ENCODE measurements at places on chromosomes 13 and 19. TPM values are rescaled to one million over a fixed set of nuclear protein-coding genes. Genes with fewer than 3 reads are reported as not detected.

DNA sequence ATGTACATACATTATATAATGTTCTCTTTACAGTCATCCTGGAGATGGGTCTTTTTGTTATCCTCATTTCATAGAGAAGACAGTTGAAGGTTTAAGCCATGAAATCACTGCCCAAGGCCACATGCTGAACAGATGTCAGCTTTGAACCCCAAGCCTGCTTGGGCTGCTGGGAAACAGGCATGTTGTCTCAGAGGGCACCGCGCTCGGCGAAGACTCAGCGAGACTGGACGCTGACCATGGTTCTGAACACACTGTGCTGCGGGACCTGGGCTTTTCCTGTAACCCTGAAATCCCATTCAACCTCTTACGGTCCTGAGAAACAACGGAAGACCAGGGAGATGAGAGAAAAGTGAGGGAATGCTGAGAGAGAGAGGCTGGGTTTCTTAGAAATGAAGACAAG lies 27.3 kb downstream of the LRFN3 start:
- H3K36me3 ChIP-seq, result no peaks in the 10 kb centered on the region
- H3K4me3 ChIP-seq, result no peak overlapping the region
- H3K4me1 ChIP-seq, result no peaks in the 10 kb centered on the region
- H3K27ac ChIP-seq, result no peak overlapping the region
- H3K27me3 ChIP-seq, result peaks cover 58% of the 10 kb centered on the region
- DNase-seq, result peak; percentile 72

DNA sequence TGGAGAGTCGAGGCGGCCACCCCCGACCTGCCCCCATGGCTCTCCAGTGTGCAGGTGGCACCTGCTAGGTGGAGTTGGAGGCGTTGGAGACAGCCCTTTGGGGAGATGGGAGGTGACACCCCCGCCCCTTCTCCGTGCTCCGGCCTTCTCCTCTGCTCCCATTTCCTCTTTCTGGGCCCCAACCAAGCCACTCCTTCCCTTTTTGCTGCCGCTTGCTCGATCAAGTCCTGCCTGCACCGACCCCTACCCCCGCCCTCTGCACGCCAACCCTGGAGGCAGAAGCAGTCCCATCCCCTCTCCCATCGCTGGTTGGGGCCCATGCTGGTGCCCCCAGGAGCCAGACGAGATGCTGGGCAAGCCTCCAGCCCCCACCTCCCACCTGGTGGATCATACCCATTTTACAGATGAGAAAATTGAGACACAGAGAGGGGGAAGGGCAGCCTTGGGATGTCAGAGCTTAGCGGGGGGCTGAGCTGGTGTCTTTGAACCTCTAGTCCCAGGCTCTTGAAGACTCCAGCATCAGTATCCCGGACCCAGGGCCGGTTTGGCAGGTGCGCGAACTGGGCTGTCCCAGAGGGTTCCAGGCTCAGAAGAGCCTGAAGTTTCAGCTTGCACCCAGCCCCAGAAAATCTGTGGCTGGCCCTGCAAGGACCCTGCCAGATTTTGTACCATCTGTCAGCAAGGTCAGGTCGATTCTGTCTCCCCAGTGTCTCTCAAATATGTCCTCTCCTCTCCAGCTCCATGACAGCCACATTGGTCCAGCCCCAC lies 10.3 kb downstream of the GNA15 start:
- no peak overlapping the region for H3K4me3 ChIP-seq
- no peaks in the 10 kb centered on the region for H3K4me1 ChIP-seq
- H3K36me3 ChIP-seq, result no peaks in the 10 kb centered on the region
- no peak for DNase-seq
- H3K27me3 ChIP-seq, result peaks cover 19% of the 10 kb centered on the region

GRCh38 chr19:48455171-48455907 lies at the start of gene KCNJ14:
TSS of gene KCNJ14 (plus strand) at chr19:48455574. CDS start at chr19:48461725, 6,151 bp downstream.
- H3K4me3 ChIP-seq, result no peak within 1 kb of the TSS
- no peak for DNase-seq
- H3K27ac ChIP-seq, result peak within 1 kb of the TSS; percentile 57
- peaks cover 13% of the 10 kb centered on the region for H3K4me1 ChIP-seq
- no peaks in the 10 kb centered on the region for H3K36me3 ChIP-seq

The IGFLR1 gene
- total RNA-seq, result 6.3 TPM

The S1PR5 gene
- total RNA-seq, result 1.1 TPM

GRCh38 chr13:69524459-69525150 lies 583.0 kb upstream of the ATXN8OS start:
- H3K36me3 ChIP-seq, result no peaks in the 10 kb centered on the region
- H3K27me3 ChIP-seq, result no peaks in the 10 kb centered on the region
- DNase-seq, result no peak
- no peaks in the 10 kb centered on the region for H3K4me1 ChIP-seq

The DIAPH3 gene
- 17.3 TPM for total RNA-seq

The ZNF561 gene
- 57.7 TPM for total RNA-seq

The ZNF626 gene
- total RNA-seq, result 18.9 TPM

DNA sequence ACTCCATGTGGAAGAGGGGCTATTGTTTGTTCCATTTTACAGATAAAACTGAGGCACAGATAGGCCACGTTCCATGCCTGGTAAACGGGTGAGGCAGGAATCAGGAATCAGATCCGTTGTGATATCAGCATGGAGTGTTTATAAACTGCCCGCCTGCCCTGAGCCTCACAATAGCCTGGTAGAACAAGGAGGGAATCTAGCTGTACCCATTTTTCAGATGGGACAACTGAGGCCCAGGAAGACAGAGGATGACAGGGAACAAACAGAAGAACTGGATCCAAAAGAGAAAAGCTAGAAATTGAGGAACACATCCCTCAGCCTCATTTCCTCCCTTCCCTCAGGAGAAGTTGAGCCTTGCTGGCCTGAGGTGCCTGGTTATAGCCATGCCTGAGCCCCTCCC lies 32.5 kb downstream of the CERS4 start:
- no peak overlapping the region for H3K27ac ChIP-seq
- H3K4me1 ChIP-seq, result peaks cover 23% of the 10 kb centered on the region
- no peak for DNase-seq
- peaks cover 7% of the 10 kb centered on the region for H3K36me3 ChIP-seq
- no peak overlapping the region for H3K4me3 ChIP-seq
- H3K27me3 ChIP-seq, result no peaks in the 10 kb centered on the region

The ZIM2 gene
- total RNA-seq, result not detected

The SLC6A16 gene
- total RNA-seq, result 7.4 TPM

DNA sequence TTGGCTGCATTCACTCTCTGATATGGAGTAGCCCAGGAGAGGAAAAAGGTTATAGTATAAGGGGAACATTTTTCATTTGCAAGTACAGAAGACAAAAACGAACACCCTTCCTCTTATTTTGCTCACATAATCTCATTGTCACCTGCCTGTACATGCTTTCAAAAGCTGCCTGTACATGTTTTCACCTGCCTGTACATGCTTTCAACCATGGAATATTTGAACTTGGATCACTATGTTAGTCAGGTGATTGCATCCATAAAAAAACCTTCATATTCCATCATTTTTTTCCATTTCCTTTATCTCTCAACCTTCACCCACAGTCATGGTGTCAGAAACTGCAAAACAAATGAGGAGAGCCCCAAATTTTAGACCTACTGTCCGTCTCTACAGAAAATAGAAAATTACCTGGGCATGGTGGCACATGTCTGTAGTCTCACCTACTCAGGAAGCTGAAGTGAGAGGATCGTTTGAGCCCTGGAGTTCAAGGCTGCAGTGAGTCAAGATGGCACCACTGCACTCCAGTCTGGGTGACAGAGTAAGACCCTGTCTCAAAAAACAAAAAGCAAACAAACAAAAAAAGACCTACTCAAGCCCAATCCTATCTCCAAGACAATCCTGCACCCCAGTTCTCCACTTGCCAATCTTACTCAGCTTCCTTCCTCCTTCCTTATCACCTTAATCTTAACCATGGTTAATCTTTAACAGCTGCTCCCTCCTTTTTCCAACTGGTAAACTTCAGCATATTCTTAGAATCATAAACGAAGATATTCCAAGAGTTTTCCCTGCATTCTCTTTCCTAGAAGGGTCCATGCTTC lies 11.6 kb downstream of the IGFL2 start:
- H3K4me1 ChIP-seq, result no peaks in the 10 kb centered on the region
- no peak overlapping the region for H3K4me3 ChIP-seq
- H3K27ac ChIP-seq, result no peak overlapping the region
- peaks cover 29% of the 10 kb centered on the region for H3K27me3 ChIP-seq
- no peak for DNase-seq
- H3K36me3 ChIP-seq, result peaks cover 4% of the 10 kb centered on the region

DNA sequence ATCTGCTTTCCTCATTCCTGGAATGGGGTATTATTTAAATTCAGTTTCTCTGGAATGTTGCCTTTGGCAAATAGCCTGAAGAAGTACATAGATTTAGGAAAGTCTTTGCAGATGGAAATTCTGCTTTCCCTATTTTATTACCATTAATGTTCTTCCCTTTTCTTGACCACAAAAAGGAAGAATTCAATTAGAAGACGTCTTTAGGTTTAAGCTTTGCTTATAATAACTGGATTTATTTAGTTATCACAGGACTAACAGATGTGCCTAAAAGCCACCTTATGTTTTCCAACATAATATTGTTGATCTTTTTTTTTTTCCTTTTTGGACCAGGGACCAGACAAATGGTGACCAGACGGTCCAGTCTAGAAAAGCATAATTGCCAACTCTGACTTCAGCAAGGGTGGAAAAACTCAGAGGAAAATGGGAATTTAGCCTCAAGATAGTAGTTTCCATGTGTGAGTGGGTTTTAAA lies 210.1 kb upstream of the SPRY2 start:
- peaks cover 31% of the 10 kb centered on the region for H3K4me1 ChIP-seq
- H3K27me3 ChIP-seq, result no peaks in the 10 kb centered on the region
- H3K36me3 ChIP-seq, result no peaks in the 10 kb centered on the region
- no peak overlapping the region for H3K4me3 ChIP-seq
- no peak for DNase-seq

The CLDND2 gene
- 1.1 TPM for total RNA-seq

DNA sequence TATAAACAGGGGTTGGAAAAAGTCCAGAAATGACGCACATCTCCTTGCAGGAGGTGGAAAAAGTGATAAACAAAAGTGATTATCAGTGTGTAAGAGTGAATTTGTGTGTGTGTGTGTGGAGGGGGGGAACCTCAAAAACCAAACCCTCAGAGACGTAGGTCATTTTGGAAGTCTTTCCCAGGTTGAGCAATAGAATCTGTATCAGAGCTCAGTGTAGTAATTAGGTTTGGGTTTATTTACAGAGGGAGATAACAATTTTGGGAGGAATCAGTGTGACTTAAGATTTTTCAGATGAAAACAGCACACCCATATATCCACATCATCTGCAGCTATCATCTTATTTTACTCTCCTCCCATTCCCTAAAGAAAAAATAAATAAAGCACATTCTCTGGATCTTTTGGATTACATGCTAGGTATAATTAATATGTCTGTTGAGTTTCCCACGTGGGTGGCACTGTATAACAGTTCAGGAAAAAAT lies 406.4 kb downstream of the FGF9 start:
- no peak overlapping the region for H3K27ac ChIP-seq
- H3K4me1 ChIP-seq, result no peaks in the 10 kb centered on the region
- H3K27me3 ChIP-seq, result no peaks in the 10 kb centered on the region
- H3K4me3 ChIP-seq, result no peak overlapping the region

DNA sequence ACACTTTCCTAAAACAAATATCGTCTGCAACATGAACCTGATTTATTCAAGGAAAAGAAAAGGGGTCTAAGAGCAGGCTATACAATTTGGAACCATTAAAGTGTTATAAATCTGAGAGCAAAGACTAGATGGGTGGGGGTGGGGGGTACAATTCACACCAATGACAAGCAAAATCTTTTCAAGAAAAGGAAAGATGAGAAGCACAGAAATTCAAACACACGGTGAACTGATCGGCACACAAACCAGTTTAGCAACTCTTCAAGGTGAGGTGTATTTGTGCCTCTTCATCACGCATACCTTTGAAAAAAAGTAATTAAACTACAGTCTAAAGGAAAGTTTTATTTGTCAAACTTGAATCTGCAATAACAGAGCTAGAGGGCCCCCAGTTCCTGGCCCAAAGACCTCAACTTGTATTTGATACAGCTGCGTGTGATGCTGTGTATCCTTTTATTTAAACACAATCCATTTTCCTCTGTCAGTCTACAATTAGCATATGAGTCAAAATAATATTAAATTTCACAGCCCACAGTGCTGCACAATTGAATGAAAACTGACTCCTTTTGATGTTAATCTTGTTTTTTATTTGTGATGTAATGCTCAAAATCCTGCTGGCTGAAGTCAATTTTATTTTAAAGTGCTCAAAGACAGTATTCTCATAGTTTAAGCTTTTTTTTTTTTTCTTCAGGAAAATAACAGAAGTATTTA lies 14.2 kb downstream of the EFNB2 start:
- DNase-seq, result no peak
- H3K36me3 ChIP-seq, result peaks cover 10% of the 10 kb centered on the region
- H3K4me3 ChIP-seq, result no peak overlapping the region
- no peak overlapping the region for H3K27ac ChIP-seq

The ZNF563 gene
- 2.4 TPM for total RNA-seq

The FBXO27 gene
- total RNA-seq, result 4.9 TPM

- peaks cover 21% of the 10 kb centered on the region for H3K4me1 ChIP-seq
- no peak for DNase-seq
- no peak overlapping the region for H3K4me3 ChIP-seq
- H3K27ac ChIP-seq, result peak overlapping the region; percentile 50
These were observed 7.0 kb downstream of the MOB3A start for GRCh38 chr19:2089001-2089711.

DNA sequence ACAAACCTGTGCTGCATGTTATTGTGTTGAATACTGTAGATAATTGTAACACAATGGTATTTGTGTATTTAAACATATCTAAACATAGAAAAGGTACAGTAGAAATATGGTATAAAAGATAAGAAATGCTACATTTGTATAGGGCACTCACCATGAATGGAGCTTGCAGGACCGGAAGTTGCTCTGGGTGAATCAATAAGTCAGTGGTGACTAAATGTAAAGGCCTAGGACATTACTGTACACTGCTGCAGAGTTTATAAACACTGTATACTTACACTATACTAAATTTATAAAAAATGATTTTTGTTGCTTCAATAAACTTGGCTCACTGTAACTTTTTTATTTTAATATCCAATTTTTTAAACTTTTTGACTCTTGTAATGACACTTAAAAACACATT lies 34.4 kb downstream of the LMO7 start:
- no peak overlapping the region for H3K4me3 ChIP-seq
- no peaks in the 10 kb centered on the region for H3K27me3 ChIP-seq
- no peak for DNase-seq
- H3K36me3 ChIP-seq, result no peaks in the 10 kb centered on the region

GRCh38 chr13:23159760-23160637 lies 20.8 kb upstream of the SGCG start:
- DNase-seq, result peak; percentile 17
- peaks cover 5% of the 10 kb centered on the region for H3K36me3 ChIP-seq
- H3K27me3 ChIP-seq, result peaks cover 39% of the 10 kb centered on the region
- H3K27ac ChIP-seq, result no peak overlapping the region

- no peak for DNase-seq
- peak overlapping the region; percentile 7 for H3K4me3 ChIP-seq
- H3K36me3 ChIP-seq, result peaks cover 4% of the 10 kb centered on the region
- no peaks in the 10 kb centered on the region for H3K27me3 ChIP-seq
These were observed 5.1 kb upstream of the DCUN1D2 start for GRCh38 chr13:113495494-113496210.

The FAM216B gene
- total RNA-seq, result not detected

The TFDP1 gene
- total RNA-seq, result 108 TPM

DNA sequence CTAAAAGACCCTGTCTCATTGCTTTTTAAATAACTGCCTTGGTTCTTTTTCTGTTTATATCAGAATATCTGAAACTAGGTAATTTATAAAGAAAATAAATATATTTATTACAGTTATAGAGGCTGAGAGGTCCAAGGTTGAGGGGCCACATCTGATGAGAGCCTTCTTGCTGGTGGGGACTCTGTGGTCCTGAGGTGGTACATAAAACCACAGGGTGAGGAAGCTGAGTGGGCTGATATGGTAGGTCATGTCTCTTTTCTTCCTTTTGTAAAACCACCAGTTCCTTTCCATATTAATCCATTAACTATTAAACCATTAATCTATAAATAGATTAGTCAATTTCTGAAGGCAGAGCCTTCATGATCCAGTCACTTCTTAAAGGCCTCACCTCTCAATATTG lies 109.5 kb upstream of the SPRY2 start:
- no peaks in the 10 kb centered on the region for H3K4me1 ChIP-seq
- H3K27me3 ChIP-seq, result no peaks in the 10 kb centered on the region
- DNase-seq, result no peak

Data from neural crest cell (in vitro differentiated cells).